Naive B cell (primary cell): ENCODE measurements at places on chromosomes 12 and 14.

GRCh38 chr14:98947911-98948595, 323.9 kb downstream of the BCL11B start:
- H3K4me3 ChIP-seq, result no peak overlapping the region
- H3K4me1 ChIP-seq, result no peaks in the 10 kb centered on the region
- DNase-seq, result no peak
- no peak overlapping the region for H3K27ac ChIP-seq
- no peaks in the 10 kb centered on the region for H3K36me3 ChIP-seq
- H3K27me3 ChIP-seq, result no peaks in the 10 kb centered on the region

DNA sequence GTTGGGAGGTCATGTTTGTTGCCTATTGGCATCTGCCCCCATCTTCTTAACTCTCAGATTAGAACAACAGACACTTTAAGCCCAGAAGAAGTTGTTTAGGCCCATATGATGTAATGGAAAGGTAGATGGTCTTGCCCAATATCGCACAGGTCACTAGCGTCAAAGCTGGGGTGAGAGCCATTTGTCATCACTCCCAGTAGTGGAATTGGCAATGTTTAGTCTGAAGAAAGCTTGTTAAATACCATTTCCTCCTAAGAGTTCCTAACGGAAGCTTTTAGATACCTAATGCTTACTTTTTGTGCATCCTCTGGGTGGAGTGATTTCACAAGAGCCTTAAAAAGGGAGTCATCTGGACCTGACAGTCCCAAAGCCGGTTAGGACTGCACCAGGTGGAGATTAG, 125.4 kb downstream of the DACT1 start:
- no peaks in the 10 kb centered on the region for H3K27me3 ChIP-seq
- H3K27ac ChIP-seq, result no peak overlapping the region
- H3K4me1 ChIP-seq, result no peaks in the 10 kb centered on the region
- H3K36me3 ChIP-seq, result no peaks in the 10 kb centered on the region
- no peak overlapping the region for H3K4me3 ChIP-seq

- peak overlapping the region; percentile 54 for H3K4me3 ChIP-seq
- H3K36me3 ChIP-seq, result no peaks in the 10 kb centered on the region
- peaks cover 18% of the 10 kb centered on the region for H3K4me1 ChIP-seq
- DNase-seq, result no peak
- H3K27ac ChIP-seq, result peak overlapping the region; percentile 67
- no peaks in the 10 kb centered on the region for H3K27me3 ChIP-seq
Observed at GRCh38 chr12:32104572-32105355, 1.9 kb upstream of the BICD1 start.

- no peak for DNase-seq
- no peaks in the 10 kb centered on the region for H3K36me3 ChIP-seq
- H3K27me3 ChIP-seq, result peaks cover 36% of the 10 kb centered on the region
- H3K4me1 ChIP-seq, result no peaks in the 10 kb centered on the region
- peak overlapping the region; percentile 29 for H3K4me3 ChIP-seq
Observed at GRCh38 chr12:51915003-51915625, 7.8 kb downstream of the ACVRL1 start.
